Activated CD4-positive, alpha-beta T cell treated with anti-CD3 and anti-CD28 coated beads, Interleukin-2, Interleukin-6, amounts not matched to agents 100 ng/mL and 50 ng/mL, durations not matched to agents 16 hours and 8 hours (primary cell): ENCODE measurements at places on chromosomes 3 and 15.

GRCh38 chr3:129745253-129745652, 138.8 kb upstream of the PLXND1 start:
- no peak for DNase-seq

DNA sequence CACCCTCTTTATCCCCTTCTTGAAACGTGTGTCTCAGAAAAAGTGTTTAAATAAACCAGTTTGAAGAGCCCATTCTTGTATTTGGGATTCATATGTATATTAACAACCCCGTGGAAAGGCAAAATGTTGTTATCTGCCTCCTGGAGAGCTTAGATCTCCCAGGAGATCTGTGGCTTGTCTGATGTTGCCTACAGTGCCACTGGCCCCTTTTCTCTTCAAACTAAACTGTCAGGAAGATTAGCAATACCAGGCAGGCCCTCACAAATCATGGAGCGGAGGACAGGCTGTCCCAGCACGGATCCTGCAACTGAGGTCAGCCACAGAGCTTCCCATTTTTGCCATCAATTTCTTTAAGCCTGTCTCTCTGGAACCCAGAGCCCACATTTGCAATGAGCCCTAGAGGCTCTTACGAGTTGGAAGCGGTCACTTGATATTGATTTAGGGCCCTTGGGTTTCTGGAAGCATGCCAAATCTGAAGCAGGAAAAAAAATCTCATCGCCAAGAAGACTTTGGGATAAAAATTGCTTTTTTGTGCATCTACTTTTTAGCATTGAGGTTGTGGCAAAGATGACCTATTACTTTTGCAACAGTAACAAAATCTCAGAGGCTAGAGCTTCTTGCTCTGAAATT, 234.1 kb downstream of the OPA1 start:
- no peak for DNase-seq

GRCh38 chr3:123633530-123633929, 48.7 kb upstream of the HACD2 start:
- no peak for DNase-seq

DNA sequence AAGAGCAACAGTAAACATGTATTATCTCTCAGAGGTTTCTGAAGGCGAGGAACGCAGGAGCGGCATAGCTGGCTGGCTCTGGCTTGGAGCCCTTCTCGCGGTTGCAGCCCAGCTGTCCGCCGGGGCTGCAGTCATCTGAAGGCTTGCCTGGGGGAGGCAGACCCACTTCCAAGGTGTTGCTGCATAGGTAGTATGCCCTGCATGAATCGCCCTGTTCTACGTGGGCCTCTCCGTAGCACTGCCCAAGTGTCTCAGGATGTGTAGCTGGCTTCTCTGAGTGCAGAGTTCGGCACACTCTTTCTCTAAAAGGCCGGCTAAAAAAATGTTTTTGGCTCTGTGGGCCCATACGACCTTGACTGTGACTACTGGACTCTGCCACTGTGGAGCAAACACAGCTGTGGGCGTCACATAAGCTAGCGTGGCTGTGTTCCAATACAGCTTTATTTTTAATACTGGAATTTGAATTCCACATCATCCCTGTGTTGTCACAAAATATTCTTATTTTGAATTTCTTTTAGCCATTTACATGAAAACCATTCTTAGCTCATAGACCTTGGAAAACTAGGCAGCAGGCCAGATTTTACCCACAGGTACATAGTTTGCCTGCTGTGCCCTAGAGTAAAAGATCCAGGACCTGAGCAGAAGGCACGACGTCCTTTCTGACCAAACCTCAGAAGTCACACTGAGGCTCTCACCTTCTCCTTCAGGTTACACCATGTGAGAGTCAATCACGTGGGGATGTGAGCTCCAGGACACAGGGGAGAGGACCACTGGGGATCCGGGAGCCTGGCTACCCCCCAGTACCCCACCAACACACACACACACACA, 55.9 kb downstream of the PGPEP1L start:
- DNase-seq: no peak

DNA sequence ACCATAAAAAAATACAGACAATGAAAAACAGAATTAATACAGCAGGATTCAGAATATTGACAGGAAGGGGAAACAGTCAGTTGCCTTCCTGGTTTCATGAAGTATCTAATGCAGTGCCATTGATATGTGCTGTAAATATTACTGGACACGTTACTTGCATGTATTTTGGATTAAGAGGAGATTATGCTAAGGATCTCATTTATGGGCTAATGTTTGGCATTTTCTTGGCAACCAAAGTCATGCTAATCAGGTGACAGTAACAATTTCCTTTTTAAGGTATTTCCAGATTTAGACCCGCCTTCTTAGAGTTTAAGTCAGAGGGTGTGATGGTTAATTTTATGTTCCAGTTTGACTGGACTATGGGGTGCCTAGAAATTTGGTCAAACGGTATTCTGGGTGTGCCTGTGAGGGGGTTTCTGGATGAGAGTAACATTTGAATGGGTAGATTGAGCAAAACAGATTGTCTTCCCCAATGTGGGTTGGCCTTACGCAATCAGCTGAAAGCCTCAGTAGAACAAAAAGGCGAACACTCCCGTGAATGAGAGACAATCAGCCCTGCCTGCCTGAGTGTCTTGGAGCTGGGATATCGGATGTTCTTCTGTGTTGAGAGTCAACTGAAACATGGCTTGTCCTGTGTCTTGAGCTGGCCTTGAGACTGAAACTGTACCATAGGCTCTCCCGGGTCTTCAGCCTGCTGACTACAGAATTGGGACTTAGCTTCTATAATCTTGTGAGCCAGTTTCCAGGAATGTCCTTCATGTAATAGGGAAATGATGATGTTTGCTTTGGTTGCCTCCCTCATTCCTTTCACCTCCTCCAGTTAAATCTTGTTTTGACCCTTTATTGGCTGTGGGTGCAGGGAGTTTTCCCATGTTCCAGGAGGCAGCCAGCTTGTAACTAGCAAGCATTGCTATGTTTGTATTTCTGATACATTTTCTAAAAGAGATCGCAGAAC, 10.5 kb downstream of the SQOR start:
- DNase-seq: peak; percentile 77

GRCh38 chr3:8500989-8501370, 643 bp upstream of the LMCD1 start:
- DNase-seq: no peak

- DNase-seq: no peak
These were observed 388.7 kb downstream of the GRM7 start for GRCh38 chr3:7249493-7250076.

GRCh38 chr3:121819236-121819635, 15.6 kb downstream of the IQCB1 start:
- no peak for DNase-seq

- DNase-seq: no peak
These were observed 8.7 kb downstream of the GPR160 start for GRCh38 chr3:170046269-170047132.

GRCh38 chr15:72389231-72389630, 8.9 kb upstream of the TMEM202 start:
- no peak for DNase-seq

GRCh38 chr15:80173022-80173759, 20.4 kb downstream of the FAH start:
- peak; percentile 81 for DNase-seq

DNA sequence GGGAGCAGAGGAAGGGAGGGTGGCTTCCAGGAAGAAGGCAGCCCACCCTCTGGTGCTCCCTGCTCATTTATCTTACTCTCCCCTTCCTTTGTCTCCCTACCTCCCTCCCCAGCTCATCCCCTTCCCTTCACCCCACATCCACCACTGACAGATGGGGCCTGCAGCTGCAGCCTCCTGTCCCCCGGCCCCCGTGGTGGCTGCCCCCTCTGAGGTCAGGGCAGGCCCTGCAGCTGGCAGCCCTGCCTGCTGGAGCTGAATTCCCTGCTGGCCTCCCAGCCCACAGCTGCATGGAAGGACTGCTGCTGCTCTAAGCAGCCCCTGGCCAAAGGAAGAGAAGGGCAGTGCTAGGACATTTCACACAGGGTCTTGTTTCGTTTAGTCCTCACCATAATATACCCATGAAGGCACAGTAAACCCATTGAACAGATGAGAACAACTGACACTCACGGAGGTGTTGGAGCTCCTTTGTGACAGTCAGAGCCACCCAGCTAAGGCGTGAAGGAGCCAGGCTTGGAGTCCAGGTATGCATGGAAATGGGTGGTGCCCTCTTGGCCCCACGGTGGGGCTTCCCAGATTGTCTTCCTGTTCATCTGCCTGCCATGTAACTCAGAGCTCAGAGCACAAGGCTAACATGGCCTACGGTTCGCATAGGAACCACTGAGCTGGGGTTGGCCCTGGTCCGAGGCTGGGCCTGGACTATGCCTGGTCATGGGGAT, 121.7 kb upstream of the PRR20G start:
- DNase-seq: no peak

GRCh38 chr15:93527374-93528050, 438.5 kb upstream of the RGMA start:
- DNase-seq: no peak

DNA sequence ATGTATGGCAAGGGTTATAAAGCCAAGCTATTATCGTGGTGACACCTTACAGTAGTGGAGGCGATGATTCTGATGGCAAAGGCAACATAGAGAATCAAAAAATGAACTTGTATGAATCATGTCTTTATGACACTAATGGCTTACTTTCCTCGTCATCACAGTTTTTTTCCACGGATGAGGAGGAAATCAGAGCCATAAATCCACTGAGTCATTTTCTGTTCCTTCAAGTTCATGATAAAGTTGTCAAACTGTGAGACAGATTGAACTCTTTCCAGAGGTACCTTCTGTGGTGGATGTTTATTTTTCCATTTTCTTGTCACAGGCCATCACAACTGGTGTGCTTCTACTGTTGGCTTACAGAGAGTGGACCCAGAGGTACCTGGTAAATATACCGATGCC, 8.5 kb downstream of the TMEM212 start:
- no peak for DNase-seq

DNA sequence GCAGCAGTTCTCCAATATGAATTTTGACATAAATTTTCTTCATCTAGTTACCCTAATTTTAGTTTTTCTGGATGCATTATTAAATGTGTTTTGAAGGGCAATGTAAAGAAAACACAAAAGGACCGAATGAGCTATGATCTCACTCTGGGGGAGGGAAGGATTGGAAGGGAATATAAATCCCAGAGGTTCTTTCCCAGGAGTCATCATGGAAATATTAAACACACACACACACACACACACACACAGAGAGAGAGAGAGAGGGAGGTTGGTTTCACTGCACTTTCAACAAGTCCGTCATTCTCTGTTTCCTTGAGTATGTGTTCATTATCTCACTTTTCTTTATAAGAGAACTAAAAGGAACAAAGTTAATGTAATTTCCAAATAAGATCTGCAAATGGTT, 70.7 kb upstream of the DCBLD2 start:
- DNase-seq: no peak

DNA sequence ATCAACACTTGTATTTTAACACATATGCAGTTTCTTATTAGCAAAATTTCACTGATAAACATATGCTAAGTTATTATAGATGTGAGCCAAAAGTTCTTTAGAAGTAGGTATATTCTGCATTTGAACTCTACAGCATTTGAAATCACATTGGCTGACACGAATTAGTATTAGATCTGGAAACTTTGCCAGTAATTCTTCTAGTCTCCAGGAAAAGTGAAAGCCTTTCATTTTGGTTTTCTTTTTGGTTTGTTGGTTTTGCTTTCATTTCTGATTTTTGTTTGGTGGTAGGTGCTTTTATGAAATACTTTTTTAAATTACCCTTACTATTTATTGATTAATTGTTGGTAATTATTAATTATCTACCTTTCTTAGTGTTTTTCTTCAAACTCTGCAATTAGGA, 72.9 kb downstream of the RBMS3 start:
- no peak for DNase-seq

DNA sequence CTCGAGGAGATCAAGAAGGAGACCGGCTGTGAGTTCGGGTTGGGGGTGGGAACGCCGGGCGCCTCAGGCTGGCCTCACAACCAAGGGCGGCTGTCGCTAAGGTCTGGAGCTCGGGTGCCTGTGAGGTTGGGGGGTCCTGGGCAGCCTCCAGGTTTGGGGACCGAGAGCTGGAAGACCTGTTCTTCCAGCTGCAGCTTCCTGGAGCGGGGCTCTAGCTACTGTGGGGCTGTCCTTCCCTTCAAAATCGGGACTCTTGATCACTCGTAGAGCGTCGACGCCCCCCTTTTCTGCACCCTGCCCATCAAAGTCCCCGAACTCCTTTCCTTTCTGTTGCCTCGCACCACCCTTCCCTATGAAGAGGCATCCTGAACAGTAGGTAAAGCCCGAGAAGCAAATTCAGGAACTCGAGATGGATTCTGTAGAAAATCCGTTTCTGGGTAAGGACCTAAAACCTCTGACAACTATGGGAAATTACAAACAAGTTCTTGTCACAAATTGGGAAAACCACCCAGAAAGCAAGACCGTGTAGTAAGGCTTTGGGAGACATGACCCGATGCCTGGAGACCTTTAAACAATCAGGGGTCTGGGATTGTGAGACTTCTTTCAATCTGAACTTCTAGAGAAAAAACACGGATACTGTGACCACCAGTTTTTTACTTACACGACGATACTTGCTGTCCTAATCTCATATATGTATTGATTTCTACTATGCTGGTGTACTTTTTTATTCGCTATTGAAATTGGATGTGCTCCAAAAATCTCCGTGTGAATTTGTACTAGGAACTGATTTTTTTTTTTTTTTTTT, 556 bp downstream of the CHP1 start:
- no peak for DNase-seq

- DNase-seq: no peak
These were observed 110.7 kb upstream of the IL12A start for GRCh38 chr3:159877924-159878323.

DNA sequence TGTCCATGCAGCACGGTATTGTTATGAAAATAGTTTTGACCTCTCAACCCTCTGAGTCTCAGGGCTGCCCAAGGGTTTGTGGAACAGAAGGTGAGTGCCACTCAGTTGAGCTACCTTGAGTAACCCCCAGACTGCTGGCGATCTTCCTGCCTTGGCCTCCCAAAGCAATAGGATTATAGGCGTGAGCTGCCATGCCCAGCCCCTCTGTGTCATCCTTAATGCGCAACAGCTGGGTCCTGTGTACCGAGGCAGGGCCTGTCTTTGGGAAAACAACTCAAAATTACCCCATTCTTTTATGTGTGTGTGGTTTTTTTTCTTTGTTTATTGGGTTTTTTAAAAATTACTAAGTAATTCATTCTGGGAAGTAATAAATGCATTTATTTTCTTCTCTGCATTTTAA, 78.3 kb upstream of the TPM1 start:
- no peak for DNase-seq

DNA sequence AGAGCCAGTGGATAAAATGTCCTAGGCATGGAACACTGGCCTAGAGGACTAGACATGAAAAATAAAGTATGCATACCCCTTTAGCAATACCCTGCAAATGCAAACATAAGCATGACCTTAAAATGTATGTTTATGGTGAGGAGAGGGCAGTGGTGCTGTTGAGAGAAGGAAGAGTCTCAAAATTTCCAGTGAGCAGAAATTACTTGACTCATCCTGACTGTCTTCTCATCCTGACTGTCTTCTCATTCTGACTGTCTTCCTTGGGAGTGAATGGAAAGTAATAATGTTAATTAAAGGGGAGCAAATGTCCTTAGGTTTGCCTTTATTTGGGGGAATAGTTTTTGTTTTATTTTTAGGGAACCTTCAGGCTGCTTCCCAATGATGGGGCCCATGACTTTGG, 121.5 kb upstream of the GALNT15 start:
- DNase-seq: no peak

GRCh38 chr3:104763007-104763406, 603.7 kb upstream of the ALCAM start:
- DNase-seq: no peak

GRCh38 chr15:51766341-51766740, 14.9 kb downstream of the TMOD2 start:
- DNase-seq: no peak

- DNase-seq: peak; percentile 35
These were observed 92.0 kb upstream of the VGLL3 start for GRCh38 chr3:87082796-87083440.
